ENCODE measurements at places on chromosomes 12 and 14.
A peak's percentile ranks its signal among the peaks of the same experiment; 100 is the strongest.

- no peak for DNase-seq
Measured at GRCh38 chr12:102462795-102463465, 17.4 kb downstream of the IGF1 start.

DNA sequence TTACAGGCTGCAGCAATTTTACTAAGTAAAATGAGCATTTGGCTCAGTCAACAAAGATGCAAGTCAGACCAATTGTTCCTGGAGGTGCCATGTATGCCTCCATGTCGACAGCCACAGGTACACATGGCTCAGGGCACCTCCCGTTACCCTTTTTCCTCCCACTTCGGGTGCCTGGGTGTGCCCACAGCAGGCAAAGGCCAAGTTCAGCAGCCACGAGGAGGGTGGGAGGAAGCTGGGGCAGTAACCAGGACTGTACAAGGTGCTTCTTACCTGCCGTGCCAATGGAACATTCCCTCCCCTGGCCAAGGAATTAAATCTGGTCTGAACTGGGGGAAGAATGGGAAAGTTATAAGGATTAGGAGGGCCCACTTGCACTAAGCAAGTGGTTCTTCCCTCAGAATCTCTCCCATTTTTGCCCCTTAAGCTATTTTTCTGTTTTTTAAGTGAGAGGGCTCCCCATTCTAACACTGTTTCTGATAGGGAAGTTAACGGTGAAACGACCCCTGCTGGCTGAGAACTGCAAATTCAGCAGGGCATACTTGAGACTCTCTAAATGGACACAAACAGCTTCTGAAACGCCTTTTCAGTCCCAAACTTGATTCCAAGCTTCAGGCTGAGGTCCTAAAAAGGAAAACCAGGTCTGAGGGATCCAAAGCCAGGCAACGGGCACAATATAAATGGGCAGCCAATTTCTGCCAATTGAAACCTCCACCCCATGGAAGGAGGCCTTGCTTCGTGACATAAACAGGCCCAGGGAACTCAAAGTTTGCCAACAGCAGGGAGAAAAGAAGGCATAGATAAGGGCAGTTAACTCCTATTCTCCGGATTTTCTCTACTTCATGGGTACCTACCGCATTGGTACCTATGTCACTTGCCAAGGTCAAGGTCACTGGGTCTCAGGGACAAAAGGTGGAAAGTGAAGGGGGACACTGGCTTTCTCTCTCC, 24.8 kb downstream of the CLECL1 start:
- DNase-seq = peak; percentile 10

DNA sequence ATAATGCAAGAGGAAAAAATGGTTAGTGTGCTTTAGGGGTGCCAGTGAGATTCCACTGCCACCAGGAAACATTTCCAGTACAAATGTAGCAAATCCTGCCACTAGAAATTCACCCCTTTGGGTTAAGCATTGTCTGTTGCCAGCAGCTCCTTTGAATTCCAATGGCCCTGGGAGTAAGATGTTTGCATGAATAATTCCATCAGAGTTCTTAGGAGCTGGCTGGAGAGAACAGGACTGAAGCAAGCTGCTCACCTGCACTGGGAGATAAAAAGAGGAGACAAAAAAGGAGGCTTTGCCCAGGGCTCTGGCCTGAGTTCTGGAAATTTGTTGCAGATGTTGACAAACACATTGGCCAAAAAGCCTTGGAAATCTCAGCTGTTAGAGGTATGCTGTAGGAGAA, 57.6 kb downstream of the HSPB8 start:
- no peak for DNase-seq

DNA sequence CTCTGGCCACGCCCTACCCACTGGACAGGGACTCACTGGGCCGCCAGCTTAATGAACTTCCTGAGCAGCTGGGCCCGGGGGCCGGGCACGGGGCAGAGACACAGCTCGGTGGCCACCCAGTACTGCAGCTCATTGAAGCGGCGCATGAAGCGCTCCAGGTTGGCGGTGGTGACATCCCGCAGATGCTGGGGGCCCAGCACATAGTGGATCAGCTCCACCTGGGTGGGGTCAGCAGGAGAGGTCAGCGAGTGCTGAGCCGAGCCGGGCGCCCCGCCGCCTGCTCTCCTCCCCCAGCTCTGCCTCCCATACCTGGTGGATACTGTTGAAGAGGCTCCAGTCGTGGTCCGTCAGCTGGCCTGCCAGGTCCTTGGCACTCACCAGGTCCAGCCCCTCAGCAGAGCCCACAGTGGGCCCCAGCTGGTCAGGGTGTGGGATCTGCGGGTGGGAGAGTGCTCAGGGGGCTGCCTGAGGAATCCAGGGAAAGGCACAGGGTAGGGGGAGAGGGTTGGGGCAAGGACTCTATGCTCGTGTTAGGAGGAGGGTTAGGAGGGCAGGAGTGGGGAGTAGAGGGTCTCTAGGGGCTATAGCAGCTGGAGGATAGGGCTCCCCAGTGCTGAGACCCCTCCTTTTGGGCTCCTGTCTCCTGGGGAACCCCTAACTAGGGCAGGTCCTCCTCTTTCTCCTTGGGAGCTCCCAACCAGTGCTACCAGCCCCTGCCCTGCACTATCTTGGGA, 15.5 kb upstream of the ENDOU start:
- DNase-seq = no peak
